ENCODE measurements at places on chromosomes 4 and X.

DNA sequence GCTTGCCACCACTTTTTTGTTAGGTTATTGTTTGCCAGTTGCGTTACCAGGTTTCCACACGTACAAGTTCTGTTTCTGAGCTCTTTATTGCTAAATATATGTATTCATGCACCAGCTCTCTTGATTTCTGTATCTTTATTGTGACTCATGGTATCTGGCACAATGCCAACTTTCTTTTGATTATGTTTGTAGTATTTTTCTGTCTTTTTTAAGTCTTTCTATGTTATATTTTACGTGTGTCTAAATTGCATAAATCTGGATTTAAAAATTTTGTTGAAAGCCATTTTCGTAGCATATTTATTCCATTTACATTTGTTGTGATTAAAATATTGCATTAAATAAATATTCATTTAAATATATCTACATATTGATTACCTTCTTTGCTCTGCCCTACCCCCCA is 73.8 kb downstream of the KDM6A start:
- no peak for DNase-seq

DNA sequence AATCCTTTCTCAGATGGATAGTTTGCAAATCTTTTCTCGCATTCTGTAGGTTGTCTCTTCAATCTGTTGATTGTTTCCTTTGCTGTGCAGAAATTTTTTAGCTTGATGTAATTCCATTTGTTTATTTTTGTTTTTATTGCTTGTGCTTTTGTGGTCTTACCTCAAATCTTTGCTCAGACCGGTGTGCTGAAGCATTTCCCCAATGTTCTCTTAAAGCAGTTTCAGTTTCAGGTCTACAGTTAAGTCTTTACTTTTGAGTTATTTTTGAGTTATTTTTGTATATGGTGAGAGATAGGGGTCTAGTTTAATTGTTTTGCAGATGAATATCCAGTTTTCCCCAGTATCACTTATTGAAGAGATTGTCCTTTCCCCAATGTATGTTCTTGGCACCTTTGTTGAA is 18.2 kb upstream of the SLC25A14 start:
- DNase-seq: no peak

DNA sequence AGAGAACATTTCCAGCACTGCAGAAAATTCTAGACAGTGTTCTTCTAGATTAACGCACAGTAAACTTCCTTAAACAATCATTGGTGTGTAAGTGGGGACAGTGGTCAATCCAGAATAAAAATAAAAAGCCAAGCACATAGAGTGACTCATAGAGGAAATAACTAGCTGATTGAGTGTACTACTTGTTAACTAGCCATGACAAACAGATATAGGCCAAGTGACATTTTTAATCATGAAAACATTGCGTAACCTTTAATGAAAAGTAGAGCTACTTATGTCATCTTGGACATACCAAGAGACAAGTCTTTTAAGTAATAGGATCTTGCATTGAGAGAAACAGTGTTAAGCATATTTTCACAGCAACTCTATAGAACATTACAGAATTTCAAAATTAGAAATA is 233.9 kb upstream of the MAB21L2 start:
- peak; percentile 57 for DNase-seq

GRCh38 chrX:3678328-3678727 is 35.1 kb downstream of the PRKX start:
- no peak for DNase-seq

DNA sequence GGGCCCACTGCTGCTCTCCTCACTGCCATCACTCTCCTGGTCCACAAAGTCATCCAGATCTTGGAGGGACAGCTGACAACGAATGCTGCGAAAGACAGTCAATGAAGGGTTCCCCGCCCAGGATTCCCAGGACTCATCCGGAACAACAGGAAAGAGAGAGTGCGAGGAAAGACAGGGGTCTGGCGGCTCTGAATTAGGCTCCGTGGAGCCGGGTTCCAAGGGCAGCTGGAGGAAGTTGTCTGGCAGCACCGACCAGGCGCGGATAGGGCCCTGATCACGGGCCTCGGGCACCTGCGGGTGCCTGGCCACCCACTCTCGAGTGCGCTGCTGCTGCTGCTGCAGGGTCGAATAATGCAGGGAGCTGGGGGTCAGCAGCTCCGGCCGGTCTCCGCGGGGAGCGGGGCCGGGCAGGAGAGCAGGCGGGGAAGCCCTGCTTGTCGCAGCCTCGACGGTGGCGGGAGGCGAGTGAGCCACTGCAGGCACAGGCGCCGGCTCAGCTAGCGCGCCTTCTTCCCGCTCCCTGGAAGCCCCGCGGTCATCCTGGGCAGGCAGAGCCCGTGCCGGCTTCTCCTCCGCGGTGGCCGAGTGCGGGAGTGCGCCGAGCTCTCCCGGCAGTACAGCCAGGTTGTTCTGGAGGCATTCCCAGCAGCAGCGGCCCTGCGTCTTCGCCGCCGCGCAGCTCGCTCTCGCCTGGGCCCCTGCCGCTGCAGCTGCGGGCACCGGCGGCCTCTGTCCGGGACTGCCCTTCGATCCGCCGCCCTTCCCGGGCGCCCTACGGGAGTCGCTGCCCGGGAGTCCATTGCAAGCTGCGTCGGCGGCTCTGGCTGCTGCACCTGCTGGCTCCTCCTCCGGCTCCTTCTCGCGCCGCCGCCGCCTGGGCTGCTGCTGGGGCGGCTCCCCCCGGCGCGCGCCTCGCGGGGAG is 1.1 kb downstream of the SOWAHB start:
- peak; percentile 44 for DNase-seq

- no peak for DNase-seq
These were observed 29.2 kb upstream of the AREG start for GRCh38 chr4:74415602-74416300.

DNA sequence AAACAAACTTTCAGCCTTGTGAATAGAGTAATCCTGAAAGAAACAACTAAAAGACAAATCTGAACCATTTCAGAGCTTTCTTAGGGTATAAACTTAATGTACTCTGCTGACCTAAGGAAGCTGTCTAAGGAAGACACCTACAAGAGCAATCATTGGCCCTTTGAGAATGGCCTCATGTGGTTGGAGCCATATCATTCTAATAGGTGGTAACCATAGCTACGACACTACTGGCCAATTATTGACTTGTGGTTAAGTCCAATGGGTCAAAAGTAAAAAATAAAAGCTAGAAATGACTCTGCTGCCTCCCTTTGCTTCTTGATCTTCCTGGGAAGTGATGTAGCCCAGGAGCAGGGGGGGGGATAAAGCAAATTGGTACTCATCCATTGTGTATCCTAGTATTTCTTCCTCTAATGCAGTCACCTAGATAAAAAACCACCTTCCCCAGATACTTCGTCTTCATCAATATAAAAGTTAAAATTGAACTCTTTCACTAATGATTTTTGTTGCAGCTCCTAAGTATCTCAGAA is 547.0 kb downstream of the ARAP2 start:
- DNase-seq: no peak

DNA sequence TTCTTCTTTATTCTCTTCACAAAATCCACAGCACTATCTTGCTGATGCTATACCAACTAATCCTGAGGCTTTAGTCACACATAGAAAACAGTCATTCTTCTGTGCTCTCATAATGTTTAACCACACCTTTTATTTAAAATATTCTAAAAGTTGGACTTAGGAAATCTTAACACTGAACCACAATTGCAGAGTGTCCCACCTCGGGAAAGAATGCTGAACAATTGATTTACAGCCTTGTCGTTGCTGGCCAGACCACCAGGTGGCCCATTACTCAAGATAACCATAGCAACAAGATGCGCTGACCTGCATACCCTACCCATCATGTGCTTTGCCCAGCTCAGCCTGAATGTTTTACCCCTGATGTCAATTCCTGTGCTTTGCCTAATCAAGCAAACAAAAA is 100.8 kb downstream of the ARSJ start:
- no peak for DNase-seq

- no peak for DNase-seq
These were observed 80.8 kb downstream of the RASL11B start for GRCh38 chr4:52942936-52943335.

DNA sequence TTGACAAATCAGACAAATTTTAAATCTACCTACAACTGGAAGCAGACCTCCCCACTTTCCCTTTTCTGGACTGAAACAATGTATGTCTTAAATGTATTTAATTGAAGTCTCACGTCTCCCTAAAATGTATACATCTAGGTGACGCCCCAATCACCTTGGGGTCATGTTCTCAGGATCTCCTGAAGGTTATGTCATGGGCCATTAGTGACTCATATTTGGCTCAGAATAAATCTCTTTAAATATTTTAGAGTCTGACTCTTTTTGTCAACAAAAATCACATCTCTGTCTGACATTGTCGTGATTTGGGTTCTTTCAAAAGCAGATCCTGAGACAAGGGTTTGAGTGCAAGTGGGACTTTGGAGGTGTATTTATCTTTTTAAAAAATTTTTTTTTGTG is 26.2 kb upstream of the BOD1L1 start:
- no peak for DNase-seq

- DNase-seq: no peak
These were observed 33.0 kb downstream of the PRKX start for GRCh38 chrX:3680459-3680858.

- no peak for DNase-seq
These were observed 50.8 kb upstream of the ADGRL3 start for GRCh38 chr4:61149278-61149677.

GRCh38 chr4:25088093-25088952 is 57.6 kb upstream of the LGI2 start:
- DNase-seq: no peak

DNA sequence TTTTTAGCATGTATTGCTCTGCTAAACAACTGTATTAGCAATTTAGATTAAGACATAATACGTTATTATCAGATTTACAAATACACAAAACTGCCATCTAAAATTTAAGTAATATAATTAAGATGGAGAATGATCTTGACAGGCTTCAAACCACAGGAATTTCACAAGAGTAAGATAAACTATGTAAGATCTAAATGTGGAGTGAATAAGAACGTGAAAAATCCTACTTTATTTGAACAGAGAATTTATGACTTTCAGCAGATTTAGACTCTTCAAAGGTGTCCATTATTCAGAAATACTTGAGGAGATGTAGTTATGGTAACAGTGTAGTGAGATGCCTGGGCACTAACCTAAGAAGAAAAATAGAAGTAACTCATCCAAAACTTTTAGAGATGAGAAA is 73.2 kb downstream of the SLC4A4 start:
- DNase-seq: no peak

GRCh38 chr4:77493120-77493752 is 112.4 kb upstream of the CXCL13 start:
- DNase-seq: no peak

GRCh38 chrX:96314985-96315384 is 369.7 kb upstream of the DIAPH2 start:
- DNase-seq: no peak

- DNase-seq: no peak
These were observed 216.3 kb upstream of the SFRP2 start for GRCh38 chr4:154005171-154005520.

GRCh38 chr4:108140328-108140727 is 28.4 kb downstream of the LEF1 start:
- DNase-seq: no peak

DNA sequence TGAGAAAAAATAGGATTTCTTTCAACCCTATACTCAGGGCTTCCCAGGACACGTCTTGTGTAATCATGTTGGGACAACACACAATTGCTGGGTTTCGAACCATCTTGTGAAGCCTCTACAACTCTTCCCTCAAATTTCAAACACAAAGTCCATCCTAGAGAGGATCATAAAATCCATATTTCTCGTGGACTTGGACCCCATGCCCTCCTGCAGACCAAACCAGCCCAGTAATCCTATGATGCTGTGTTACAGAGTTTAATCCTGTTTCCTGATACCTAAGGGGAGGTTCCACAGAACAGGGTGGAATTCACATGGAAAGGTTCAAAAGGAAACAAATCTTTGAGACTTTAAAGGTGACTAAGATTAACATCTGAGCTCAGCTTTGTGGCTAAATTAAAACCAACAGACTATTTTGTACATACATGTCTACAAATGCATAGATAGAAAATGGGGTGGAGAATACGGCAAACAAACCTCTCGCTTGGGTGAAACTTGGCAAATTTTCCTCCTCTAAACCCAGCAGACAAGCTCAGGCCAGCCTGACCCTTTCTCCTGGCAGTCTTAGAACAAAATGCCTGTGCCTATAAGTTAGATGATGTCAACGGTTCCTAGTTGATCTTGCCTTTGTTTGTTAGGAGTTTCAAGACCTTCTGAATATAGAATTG is 38.1 kb downstream of the EGFL6 start:
- no peak for DNase-seq

DNA sequence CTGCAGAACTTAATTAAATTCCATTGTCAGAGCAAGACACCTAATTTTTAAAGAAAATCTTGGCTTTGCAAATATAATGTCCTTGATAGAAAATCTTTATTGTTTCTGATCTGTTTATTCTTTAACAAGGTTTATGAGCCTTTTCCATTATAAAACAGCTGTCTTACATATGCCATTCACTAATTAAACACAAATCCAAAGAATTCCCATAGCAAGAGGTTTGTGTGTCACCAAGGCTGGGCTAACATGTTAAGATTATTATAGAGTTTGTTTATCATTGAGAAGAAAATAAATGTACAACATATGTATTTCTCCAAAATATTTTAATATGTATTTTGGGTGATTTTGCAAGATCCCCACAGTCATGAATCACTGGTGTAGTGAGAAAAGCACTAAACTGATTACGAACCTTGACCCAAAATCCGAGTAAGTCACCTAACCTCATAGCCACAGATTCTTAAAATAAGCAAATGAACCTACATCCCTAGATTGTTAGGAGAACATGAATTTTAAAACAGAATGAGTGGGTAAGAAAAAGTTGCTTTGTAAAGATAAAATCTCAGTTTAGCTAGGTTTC is 694.8 kb upstream of the INTU start:
- no peak for DNase-seq

GRCh38 chrX:151476604-151477303 is 79.7 kb downstream of the VMA21 start:
- no peak for DNase-seq

- DNase-seq: no peak
These were observed 2.3 kb upstream of the SOWAHD start for GRCh38 chrX:119755981-119756533.

DNA sequence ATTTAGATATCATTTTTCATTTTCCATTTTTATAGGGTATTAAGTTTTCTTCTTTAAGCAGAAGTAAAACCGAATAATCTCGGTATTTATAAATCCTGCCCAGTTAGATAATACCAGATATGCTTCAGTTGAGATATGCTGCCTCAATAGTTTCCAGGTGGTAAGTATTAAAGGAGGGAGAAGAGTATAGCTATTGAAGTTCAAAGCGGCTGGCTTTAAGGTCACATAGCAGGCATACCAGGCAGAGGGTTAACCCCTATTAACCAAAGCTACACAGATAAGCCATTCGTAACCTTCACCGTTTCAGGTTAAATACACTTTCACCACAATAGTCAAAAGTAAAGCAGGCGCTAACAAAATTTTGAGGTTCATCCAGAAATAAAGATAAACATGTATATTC is 54.2 kb downstream of the EDNRA start:
- no peak for DNase-seq

DNA sequence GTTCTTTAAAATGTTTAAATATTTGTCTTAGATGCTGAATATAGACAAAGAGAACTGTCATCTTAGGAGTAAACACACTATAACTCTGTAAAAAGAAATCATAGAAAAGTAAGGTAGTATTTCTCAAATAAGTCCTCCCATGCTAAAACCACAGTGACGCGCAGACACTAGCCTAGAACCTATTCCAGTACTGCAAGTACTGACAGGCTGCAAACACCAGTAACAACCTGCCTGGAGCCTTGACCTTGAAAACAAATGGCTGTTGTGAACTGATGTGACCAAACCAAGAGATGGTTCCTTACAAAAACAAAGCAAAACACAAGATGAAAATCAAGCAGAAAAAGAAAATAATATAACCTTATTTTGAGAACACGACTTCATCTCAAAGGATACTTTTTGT is 8.5 kb downstream of the TIFA start:
- DNase-seq: no peak

GRCh38 chr4:81052119-81053068 is 21.9 kb downstream of the BMP3 start:
- DNase-seq: peak; percentile 44

Measured in PC-9 (cell line).